ENCODE measurements at places on chromosomes 11 and 22.

- no peak for DNase-seq
Measured at GRCh38 chr11:9941991-9942390, 278.1 kb downstream of the SWAP70 start.

DNA sequence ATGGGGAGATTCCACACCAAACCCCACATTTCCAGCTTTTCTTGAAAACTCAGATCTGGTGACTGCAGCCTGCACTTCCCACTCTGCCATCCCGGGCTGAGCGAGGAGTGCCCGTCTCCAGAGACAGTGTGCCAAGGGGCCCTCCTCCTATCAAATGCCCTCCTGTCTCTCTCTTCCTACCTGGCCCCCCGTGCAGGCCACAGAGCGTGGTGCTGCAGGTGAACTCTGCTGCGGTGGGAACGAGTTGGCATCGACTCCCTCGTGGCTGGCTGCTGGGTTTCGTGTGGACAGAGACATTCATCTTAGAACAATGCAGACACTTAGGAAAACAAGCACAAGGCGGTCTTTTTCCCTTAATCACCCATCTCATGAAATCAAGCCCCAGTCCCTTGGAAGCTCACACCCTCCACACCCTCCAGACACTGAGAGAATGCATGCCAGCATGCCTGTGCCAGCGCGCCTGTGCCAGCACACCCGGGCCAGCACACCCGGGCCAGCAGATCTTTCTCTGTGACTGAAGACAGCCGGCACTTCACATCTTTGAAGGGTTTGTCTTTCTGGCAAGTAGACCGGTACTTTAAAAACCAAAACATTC, 65.0 kb downstream of the PARVB start:
- DNase-seq: no peak

DNA sequence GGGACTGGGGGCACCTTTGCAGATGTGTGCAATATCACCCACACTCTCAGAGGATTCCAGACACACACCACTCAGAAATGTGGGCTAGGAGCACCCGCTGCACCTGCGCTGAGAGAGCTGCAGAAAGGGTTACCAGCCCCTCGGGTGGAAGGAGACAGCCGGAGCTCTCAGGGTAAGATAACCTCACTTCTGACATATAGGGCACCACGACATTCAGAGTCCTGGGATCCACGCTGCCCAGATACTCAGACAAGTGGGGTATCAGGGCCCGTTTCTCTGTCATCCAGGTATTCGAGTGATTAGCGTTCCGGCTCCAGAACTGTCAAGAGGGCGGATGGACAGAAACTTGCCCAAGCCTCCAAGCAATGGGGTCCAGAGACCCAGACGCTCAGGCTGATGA, 6.2 kb upstream of the SYT8 start:
- DNase-seq: no peak

DNA sequence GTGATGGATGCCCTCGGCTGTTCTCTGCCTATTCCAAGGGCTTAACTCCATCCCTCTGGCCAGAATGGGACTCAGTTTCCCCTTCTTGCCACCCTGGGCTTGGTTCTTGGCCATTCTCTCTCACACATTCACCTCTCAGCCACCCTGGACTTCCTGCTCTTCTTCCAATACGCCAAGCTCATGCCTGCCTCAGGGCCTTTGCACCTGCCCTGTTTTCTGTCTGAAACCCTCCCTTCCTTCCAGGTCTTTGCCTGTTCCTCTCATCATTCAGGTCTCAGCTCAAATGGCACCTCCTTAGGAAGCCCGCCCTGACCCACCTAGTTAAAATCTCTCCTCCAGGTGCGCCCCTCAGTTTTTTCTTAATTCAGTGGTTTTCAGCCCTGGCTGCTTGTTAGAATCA, 76.6 kb upstream of the TP53I11 start:
- DNase-seq: no peak

DNA sequence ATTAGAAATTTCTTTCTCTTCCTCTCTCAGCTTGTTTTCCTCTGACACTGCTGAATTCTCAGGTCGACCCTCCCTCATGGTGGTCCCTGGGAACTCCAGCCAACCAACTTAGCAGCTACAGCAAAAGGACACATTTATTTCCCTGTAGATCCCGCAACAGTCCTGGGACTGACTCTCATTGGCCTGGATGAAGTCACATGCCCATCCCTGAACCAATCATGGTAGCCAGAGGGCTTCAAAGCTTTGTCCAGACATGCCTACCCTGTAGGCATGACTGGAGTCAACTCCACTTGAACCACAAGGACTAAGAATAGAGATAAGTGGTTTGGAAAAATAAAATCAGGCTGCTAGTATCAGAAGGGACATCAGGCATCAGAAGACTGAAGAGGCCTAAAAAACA, 84.6 kb upstream of the LRRC55 start:
- DNase-seq: no peak

- DNase-seq: peak; percentile 56
Measured at GRCh38 chr22:22877523-22878210, 9.9 kb upstream of the IGLL5 start.

GRCh38 chr11:107665018-107665417, 46.8 kb downstream of the SLN start:
- no peak for DNase-seq

GRCh38 chr11:84089072-84090057, 803.2 kb upstream of the CCDC90B start:
- DNase-seq: no peak

GRCh38 chr11:19853920-19854319, 141.3 kb downstream of the NAV2 start:
- no peak for DNase-seq

- DNase-seq: no peak
Measured at GRCh38 chr11:36388071-36388470, 92.0 kb downstream of the PRR5L start.

- no peak for DNase-seq
Measured at GRCh38 chr11:64367931-64368672, 9.1 kb downstream of the RPS6KA4 start.

DNA sequence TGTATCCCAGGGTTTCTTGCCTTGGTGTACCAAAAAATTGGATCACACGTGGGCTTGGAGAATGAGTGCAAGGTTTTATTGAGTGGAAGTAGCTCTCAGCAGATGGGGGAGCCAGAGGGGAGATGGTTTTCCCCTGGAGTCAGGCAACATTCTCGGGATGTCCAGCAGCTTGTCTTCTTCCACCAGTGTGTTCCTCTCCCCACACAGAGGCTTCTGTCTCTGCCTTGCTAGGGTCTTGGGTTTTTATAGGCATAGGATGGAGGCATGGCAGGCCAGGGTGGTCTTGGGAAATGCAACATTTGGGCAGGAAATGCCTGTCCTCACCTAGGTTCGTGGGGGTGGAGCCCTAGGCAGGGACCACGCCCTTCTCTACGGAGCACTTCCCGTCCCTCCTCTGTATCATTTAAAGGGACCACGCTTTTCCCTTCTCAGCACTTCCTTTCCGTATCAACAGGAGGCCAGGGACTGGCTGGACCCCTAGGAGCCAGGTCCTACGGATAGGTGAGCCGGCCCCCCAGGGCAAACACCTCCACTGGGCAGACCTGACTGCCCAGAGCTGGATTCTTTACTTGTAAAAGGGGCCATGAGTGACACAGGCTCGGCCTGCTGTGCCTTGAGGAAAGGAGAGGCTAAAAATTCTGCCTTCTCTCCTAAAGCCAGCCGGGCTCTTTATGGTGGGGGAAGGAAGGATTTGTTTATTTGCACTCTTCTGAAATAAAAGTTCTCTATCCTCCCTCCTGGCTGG, 55.3 kb upstream of the CCDC188 start:
- peak; percentile 51 for DNase-seq

DNA sequence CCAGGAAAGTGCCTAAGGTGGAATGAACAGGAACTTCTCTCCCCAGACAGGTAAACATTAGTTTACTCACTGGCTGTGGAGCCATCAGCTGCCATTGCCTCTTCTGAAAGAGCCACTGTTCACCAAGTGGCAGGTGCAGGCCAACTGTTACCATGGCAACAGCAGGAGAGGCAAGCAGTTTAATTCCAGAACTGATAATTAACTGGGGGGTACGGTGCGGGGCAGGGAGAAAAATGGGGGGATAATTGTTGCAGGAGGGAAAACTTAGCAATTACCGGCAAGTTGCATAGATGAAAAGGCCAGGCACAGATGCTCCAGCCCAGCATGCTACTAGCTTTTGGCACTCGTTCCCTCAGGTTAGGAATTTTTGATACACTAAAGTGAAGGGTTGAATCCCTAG, 85.1 kb downstream of the TRIM44 start:
- no peak for DNase-seq

DNA sequence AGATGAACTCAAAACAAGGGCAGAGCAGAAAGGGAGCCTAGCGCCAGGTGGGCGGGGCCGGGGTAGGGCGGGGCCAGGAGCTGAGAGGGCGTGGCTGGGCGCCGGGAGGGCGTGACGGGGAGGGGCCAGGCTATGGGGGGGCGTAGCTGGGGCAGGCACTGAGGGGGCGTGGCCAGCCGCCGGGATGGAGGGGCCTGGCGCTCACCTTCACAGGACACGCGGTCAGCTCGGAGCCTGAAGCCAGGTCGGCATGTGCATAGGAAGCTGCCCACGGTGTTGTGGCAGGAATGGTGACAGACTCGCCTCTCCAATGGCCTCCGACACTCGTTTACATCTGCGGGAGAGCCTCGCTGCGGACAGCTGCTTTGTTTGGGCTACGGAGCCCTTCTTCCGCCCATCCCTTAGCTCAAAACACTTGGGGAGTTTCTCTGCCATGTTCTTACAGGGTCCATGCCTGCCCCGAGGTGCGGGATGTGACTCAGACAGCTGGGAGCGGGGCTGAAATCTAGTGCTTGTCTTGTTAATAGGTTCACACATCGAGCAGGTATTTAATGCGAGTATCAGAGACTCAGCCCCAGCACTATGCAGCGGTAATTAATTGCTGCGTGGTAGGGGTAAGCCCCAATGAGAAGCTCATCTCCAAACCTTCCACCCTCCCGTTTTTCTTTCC, 13.4 kb downstream of the VWCE start:
- DNase-seq: peak; percentile 79

DNA sequence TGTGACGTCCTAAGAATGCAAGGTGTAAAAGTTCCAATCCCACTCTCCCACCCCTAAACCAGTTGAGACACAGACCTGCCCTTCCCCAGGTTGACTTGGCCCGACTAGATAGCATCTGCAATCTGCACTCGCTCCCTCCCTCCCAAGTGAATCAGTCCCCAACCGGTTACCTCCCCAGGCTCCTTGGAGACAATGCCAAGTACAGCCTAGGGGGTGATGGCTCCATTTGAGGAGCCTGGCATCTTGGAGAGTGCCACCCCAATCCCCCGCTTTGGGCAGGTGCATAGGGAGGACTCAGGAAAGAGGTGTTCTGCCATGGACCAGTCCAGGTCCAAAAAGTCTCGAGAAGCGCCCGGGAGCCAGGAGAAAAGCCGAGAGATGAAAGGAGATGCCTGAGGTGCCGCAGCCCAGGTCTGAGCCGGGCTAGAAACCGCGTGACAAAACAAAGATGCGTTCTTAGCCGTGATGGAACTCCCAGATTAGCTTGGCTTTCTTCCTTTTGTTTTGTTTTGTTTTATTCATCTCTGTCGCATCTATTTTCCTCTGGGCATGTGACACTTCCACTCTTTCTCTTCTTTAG, 18.7 kb upstream of the SNX32 start:
- no peak for DNase-seq

DNA sequence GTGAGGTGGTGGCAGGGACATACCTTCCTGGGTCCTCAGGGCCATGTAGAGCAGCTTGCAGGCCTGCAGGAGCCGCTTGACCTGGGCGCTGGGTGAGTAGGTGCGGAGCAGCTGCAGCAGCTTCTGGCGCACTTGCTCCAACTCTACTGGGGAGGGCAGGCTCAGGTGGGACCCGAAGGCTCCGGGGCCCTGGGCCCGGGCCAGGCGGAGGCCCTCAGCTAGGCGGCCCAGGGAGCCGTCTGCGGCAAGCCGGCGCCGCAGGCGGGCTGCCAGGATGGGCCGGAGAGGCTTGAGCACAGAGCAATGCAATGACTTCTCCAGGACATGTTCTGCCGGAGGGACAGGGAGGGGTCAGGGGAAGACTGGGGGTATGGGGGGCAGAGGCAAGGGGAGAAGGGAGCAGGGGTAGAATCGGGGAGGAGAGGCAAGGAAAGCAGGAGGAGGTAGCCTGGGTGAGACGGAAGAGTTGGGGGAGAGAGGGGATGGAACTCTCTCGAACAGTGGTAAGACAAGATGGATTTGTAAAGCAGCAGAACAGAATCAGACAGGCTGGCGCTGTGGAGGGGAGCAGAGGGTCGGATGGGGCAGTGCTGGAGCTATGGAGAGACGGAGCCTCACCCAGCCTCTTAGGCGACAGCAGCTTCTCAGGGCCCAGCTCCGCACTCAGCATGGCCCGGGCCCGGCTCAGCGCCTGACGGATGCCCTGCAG, 2.2 kb downstream of the RIN1 start:
- DNase-seq: no peak

- DNase-seq: no peak
Measured at GRCh38 chr22:39645532-39645931, 75.0 kb downstream of the CACNA1I start.

DNA sequence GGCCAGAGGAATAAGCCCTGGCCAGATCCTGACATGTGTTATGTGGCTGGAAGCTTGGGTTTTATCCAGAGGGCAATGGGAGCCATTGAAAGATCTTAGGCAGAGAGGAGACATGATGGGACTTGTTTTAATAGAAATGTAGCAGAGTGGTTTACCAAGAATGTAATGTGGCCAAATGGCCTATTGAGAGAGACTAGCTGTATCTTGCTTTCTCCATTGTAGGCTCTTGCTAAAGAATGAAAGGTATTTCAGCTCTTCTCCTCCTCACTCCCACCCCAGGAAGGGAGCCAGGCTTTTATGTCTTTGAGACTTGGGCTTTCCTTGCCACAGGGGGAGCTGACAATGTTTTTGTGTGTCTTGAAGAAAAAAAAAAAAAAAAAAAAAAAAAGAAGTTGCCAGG, 82.3 kb downstream of the TRIM29 start:
- DNase-seq: no peak

DNA sequence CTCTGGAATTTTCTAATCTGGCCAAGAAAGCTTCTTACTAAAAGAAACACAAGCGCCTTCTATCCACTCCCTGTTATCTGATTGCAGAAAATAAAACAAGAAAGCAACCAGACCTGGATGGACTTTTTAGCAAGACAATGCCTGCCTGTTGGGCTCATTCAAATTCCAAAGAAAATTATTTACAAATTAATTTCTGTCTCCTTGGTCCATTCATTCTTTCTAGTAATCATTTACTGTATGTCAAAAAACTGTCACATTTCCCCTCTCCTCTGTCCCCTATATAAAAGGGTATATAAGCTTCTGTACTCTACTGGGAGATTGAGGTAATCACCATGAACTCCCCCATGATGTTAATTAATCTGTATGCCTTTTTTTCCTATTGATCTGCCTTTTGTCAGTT, 279.9 kb downstream of the DLG2 start:
- no peak for DNase-seq

GRCh38 chr22:47474464-47474863, 712.0 kb downstream of the TBC1D22A start:
- DNase-seq: no peak

DNA sequence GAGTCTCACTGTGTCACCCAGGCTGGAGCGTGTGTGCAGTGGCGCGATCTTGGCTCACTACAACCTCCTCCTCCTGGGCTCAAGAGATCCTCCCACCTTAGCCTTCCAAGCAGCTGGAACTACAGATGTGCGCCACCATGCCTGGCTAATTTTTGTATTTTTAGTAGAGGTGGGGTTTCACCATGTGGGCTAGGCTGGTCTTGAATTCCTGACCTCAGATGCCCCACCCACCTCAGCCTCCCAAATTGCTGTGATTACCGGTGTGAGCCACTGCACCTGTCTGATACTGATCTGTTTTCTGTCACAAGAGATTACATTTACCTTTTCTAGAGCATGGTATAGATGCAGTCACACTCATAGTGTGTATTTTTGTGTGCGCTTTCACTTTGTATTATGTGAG, 11.6 kb downstream of the ATG13 start:
- DNase-seq: no peak

- DNase-seq: no peak
Measured at GRCh38 chr22:28963362-28963761, 80.0 kb downstream of the ZNRF3 start.

- no peak for DNase-seq
Measured at GRCh38 chr22:30481711-30482110, 9.9 kb upstream of the SEC14L3 start.

Data from T47D (cell line).